Nucleus accumbens (tissue), 56 donors: ENCODE measurements at places on chromosomes 2 and 18.

GRCh38 chr2:168354499-168354898 is 101.6 kb upstream of the CERS6 start:
- no peak for DNase-seq

DNA sequence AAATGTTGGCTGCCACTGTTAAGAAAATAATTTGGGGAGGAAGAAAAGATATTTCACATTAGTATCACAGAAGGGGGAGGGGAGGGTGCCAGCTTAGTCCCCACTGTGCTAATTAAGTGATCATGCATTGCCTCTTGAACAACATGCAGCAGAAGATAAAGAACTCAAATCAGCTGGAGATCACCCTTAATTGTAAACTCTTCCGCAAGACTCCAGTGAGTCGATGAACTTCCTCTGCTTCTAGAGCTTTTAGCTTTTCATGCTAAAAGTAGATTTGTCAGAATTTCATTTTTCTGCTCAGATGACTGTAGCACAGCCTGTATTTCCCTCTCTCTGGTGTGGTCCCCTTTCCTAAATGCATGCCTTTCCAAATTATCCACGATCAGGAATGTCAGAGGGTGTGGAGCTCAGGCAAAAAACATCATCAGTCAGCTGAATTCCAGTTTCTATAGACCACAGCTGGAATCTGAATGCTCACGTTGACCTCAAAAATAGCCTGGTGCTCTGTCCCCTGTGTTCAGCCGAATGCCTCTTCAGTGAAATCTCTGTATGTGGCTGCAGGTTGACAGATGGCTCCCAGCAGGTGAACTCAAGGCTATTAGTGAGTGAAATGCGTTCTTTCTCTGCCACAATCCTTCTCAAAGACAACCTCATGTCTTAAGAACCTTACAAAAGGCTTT is 156.8 kb upstream of the UNC80 start:
- DNase-seq: no peak

DNA sequence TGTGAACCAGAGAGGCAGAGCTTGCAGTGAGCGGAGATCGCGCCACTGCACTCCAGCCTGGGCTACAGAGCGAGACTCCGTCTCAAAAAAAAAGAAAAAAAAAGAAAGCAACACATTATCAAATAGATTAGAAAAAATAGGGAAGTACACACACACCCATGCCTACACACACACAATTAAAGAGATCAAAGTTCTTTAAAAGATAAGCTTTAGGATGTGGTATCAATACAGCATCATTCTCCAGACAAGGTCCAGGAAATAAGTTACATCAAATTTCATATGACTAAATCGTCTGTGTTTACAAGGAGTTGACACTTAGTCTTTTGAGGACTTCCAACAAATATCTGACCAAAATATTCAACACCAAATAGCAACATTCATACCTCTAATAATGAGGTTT is 25.7 kb downstream of the PGAP1 start:
- no peak for DNase-seq

DNA sequence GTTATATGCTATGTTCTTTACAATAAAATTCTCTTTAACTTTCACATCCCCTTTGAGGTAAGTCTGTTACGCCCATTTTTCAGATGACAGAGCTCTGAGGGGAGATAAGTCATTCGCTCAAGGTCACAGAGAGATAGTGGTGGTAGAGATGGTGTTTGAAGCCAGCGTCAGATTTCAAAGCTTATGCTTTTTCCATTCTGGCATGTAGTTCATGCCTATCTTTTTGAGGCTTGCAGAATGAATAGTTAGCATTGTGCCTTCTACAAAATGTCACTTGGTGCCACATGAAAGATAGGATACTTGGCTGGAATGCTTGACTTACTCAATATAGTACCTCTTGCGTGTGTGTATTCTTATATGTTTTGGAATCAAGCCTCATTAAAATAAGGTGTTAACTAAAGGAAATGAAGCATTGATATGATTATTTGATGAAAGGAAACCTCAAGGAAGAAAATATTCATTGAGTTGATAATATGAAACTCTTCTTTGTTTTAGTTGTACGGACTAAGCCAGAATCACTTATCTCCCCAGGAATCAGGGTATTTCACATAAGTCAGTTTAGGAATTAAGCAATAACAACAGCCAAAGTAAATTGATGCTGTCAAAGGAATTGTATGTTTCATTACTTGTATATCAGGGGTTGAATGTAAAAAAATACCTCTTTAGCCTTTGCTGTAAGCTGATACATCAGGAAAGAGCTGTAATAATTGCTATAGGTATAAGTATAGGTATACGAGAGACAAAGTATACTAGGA is 15.5 kb downstream of the SPATS2L start:
- no peak for DNase-seq

- no peak for DNase-seq
Observed at GRCh38 chr2:113305146-113305545, 26.4 kb upstream of the PAX8 start.

DNA sequence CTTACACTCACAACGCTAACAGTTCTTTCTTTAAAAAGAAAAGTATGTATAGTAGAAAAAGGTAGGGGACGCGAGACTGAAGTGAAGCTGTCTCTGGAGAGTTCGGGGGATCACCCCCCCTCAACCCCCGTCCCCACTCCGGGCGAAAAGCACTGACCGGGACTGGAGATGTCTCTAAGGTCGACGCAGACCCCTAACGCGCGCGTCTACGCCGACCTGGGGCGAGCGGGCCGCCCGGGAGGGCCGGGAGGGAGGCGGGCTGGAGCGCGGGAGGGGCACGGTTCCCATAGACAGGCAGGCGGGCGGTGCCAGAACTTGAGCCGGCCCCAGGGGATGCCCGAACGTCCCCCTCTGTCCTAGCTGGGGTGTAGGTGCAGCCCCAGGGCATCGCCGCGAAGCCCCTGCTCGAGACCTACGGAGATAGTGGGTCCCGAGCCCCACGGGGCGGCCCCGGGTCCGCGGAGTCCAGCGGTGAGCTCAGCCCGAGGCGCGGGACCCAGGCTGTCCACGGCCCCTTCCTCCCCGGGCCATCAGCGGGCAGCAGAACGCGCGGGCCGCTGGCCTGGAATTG is 82.2 kb downstream of the CHRNA1 start:
- no peak for DNase-seq

DNA sequence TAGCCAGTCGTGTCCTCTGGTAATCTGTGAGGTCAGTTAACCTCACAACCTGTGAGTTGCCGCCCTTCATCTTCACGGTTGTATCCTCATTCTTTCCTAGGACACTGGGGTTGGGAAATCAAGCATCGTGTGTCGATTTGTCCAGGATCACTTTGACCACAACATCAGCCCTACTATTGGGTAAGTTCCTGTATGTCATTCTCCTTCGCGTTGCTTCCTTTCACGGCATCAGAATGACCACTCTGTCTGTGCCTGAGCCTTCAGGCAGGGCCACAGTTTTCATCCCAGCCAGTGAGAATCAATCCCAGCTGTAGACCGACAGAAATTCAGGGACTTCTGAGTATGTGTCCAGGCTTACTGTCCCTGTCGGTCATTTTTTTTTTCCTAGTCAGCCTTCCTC is 67.1 kb downstream of the RAB31 start:
- DNase-seq: no peak

- no peak for DNase-seq
Observed at GRCh38 chr2:126403039-126403628, 252.8 kb upstream of the GYPC start.

GRCh38 chr18:2336690-2337392 is 234.5 kb downstream of the METTL4 start:
- DNase-seq: no peak

DNA sequence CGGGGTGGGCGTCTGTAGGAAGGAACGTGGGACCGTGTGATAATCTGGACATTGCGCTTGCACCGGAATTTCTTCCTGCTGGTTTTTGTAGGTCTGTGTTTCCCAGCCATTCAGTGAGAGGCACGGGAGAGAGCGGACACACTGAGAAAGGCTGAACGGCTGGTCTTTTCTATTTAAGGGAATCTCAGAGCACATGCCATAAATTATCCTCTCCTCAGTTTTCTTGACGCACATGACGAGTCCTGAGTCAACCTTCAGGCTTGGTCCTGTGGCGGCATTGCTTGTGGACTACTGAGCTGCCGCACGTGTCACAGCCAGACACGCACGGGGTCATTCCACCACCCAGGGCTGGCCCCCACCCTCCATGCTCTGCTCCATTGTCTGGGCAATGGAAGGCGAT is 519.3 kb upstream of the ID2 start:
- no peak for DNase-seq

DNA sequence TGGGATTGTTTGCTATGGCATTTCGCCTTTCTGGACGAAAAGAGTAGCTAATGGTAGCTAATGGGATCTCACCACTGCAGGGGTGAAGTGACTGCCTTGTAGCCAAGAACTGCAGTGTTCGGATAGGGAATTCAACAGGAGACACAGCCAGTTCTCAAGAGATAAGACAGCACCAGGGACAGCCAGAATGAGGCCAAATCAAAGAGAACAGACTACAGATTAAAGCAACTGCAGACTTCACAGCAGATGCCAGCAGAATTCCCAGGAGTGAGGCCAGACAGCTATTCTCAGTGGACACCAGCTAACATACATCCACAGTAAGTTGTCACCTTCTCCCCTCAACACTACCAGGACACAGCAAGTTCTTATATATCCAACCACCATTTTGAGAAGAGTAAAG is 124.0 kb downstream of the PLA2R1 start:
- no peak for DNase-seq

DNA sequence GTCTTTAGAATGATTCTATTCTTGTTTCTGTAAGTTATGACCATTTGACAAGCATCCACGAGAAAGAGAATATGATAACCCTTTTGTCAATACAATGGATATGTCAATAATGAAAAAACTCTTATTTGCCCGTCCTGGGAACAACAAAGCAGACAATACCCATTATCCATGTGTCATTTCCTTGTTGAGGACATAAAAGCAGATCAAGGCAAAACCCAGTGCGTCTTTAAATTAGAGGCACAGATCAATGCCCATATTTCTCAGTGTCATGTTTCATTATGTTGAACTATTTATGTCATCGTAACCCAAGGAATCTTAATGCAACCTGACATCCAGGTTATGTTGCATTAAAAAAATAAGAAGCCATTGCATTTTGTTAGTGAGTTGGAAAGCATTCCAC is 365.0 kb upstream of the CELF4 start:
- DNase-seq: no peak

DNA sequence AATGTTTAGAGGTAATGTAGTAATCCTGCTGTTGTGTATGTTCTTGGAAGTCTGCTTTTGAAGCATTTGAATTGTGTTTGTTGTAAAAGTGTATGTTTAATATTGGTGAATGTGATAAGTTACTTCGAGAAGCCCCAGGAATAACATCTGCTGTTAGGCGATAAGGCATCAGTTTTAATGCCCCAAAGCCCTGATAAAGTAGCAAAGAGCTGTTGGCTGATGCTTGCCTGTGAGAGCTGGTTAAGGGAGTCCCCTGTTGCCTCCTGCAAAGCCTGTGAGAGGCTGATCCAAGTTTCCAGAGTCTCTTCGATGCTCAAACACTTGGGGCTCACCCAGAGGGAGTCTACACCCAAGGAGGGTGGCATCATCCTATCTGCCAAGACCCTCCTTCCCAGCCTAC is 110.3 kb downstream of the RNF152 start:
- no peak for DNase-seq

DNA sequence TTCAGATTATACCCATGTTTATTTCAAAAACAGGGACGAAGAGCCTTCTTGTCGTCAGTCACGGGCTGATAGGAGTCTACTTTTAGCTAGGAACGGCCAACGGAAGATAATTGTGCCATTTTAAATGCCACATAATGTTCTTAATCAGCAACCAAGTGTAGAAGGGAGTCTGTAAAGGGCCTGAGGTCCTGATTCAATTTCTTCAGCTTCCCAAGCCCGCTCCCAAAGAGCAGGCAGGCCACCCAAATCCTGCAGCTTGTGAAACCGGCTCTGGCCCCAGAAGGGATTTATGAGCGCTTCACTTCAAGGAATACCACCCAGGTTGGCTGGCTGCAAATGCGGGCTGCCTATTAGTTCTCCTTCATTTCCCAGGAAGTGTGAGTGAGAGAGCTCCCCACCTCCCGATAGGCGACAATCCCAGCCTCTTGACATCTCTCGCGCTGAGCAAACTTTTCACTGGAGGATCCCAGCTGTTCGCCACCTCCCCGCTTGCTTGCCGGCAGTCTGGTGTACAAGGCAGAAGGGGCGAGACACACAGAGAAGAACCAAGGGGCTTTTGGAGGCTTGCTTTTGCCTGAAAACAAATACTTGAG is 272.9 kb downstream of the CDH20 start:
- DNase-seq: no peak

DNA sequence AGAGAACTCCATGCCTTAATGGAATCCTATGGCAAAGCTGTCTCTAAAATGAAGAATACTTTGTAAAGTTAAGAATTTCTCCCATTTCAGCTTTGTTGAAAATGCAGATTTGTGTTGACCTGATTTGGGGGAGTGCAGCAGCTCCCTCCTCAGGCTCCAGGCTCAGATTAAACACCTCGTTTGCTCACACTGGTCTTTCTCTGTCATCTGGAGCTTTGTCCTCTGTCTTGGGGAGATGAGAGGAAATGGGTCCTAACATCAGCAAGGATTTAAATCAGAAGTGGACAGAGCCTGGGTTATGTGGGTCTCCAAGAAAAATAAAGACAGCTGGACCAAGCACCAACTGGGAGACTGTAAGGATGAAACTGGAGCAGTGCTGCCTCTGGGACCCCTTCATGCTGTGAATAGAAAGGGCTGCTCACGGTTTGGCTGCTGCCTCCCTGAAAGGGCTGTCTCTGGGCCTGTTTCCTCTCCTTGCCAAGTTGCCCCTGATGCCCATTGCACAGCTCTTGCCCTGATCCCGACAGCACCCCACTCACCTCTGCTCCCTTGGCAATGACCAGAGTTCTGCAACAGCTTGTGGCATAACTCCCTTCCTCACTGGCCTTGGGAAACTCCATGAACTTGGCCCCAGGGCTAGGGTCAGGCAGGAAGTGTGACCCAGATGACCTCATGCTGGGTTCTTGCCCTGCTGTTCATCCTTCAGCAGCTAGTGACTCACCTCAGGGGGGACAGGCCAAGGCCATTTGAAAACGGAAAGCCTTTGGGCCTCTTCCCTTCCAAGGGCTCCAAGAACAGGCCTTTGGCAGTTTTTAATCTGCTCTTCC is 197.2 kb downstream of the CYP26B1 start:
- DNase-seq: no peak
